ENCODE measurements at places on chromosomes 12 and 14. TPM values are rescaled to one million over a fixed set of nuclear protein-coding genes. Genes with fewer than 3 reads are reported as not detected.

C12orf54 gene
- total RNA-seq, result not detected

PPM1H gene
- total RNA-seq, result 17.8 TPM

SPIC gene
- total RNA-seq, result not detected

ACSM4 gene
- not detected for total RNA-seq

KRT7 gene
- 24.8 TPM for total RNA-seq

PCBP2 gene
- total RNA-seq, result 264 TPM

ALG10B gene
- 6.0 TPM for total RNA-seq

GCN1 gene
- total RNA-seq, result 104 TPM

SYCP3 gene
- total RNA-seq, result 0.52 TPM

PRIMA1 gene
- total RNA-seq, result 1.0 TPM

LGR5 gene
- 22.9 TPM for total RNA-seq

FAM222A gene
- 0.39 TPM for total RNA-seq

PAX9 gene
- total RNA-seq, result 0.22 TPM

SETD1B gene
- total RNA-seq, result 5.9 TPM

PLEKHH1 gene
- total RNA-seq, result 0.86 TPM

TSPAN8 gene
- total RNA-seq, result 0.65 TPM

NPFF gene
- not detected for total RNA-seq

KRT80 gene
- 0.52 TPM for total RNA-seq

Data from articular chondrocyte of knee joint (primary cell).